ENCODE measurements at places on chromosomes 16 and 17.

DNA sequence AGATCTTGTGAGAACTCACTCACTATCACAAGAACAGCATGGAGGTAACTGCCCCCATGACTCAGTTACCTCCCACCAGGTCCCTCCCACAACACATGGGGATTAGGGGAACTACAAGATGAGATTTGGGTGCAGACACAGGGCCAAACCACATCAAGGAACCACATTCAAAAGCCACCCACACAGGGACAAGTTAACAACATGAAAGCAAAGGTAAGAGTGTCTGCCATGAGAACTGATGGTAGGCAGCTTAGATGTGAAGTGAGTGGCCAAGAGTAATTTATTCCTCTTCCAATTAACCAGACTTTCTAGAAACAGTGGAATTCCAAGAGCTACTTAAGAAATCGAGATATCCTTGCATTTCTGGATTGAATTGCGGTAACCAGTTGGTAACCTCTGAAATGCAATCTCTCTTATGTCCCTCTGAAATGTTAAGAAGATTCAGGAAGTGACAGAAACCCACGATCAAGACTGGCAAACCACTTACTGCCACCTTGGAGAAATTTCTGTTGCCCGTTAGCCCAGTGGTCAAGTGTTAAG is 167.4 kb upstream of the CACNG5 start:
- H3K27me3 ChIP-seq = no peaks in the 10 kb centered on the region

DNA sequence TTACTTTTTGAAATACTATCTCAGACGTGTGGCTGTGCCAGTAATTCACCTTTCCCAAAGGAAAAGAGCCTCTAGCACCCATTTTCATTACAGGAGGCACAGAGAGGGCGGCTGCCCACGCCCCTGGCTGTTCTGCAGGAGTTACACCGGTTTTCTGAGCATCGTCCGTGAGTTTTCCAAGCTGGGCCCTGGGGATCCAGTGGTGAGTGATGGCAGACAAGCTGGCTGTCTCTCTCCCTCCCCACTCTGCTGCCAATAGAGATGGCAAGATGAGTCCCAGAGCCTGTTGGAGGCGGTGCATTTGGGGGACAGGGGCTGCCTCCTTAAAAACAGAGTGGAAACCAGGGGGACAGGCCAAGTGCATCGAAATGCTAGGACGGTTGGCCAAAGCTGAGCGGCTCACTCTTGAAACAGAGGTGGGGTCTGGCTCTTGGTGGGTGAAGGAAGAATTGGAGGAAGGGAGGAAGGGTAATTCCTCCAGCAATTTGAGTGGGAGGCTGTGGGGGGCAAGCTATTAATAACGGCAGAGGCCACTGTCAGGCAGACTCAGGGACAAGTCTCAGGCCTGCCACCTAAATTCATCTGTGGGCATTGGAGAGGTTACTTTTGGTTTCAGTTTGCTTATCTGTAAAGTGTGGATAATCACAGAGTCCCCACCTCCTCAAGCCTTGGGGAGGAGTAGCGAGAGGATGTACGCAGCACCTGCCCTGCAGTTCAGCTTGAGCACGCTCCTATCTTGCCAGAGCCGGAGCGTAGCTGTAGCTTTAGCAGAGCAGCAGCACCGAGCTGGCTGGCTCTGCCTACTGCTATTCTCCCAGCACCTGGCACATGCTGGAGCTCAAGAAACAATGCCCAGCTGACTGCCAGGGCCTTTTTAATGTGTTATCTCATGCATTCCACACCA is 7.5 kb upstream of the NOS2 start:
- H3K36me3 ChIP-seq = no peaks in the 10 kb centered on the region
- peak; percentile 56 for DNase-seq
- no peaks in the 10 kb centered on the region for H3K27me3 ChIP-seq
- H3K4me1 ChIP-seq = peaks cover 27% of the 10 kb centered on the region

DNA sequence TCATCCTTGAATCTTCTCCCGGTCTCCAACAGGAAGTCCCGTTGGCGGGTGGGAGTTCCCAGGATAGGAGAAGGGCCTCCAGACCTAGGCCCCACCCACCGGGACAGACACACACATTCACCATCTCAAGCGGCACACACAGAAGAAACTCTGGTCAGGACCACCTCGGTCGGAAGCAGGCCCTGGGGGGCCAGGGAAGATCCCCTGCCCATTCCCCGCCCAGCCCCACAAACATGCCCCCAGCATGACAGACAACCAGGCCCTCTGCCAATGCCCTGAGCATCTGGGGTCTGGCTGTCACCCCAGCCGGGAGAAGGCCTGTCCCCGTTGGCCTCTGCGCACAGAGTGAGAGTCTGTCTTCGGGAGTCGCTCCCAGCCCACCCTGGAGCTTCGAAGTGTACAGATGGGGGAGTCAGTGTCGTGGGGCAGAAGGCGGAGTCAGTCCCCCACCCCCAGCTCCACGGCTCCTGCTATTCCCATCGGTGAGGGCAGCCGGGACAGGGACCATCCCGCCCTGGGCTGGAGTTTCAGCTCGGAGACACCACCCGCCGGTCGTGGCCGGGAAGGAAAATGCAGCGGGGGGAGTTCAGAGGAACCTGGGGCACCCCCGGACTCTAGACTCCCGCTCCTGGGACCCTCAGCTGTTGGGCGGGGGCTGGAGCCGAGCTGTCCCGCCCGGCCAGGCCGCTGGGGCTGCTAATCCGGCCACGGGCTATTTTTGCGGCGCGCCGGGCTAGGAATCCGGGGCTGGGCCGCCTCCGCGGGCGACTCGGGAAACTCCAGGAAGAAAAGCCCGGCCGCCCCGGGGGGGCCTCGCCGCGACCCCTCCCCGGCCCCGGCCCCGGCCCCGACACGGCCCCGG is 660 bp downstream of the RHBDF1 start:
- H3K27ac ChIP-seq = no peak overlapping the region
- peaks cover 18% of the 10 kb centered on the region for H3K27me3 ChIP-seq
- H3K4me3 ChIP-seq = no peak overlapping the region
- H3K36me3 ChIP-seq = no peaks in the 10 kb centered on the region
- H3K4me1 ChIP-seq = peaks cover 14% of the 10 kb centered on the region

- H3K27ac ChIP-seq = no peak overlapping the region
- DNase-seq = no peak
- no peak overlapping the region for H3K4me3 ChIP-seq
- no peaks in the 10 kb centered on the region for H3K4me1 ChIP-seq
- no peaks in the 10 kb centered on the region for H3K27me3 ChIP-seq
- H3K36me3 ChIP-seq = no peaks in the 10 kb centered on the region
Measured at GRCh38 chr16:89080196-89080853, 13.3 kb upstream of the ACSF3 start.

GRCh38 chr17:5373112-5373511 is 46.4 kb downstream of the NUP88 start:
- DNase-seq = no peak
- no peak overlapping the region for H3K4me3 ChIP-seq
- no peaks in the 10 kb centered on the region for H3K27me3 ChIP-seq
- H3K4me1 ChIP-seq = no peaks in the 10 kb centered on the region
- H3K27ac ChIP-seq = no peak overlapping the region
